ENCODE measurements at places on chromosomes 2 and 18. TPM values are rescaled to one million over a fixed set of nuclear protein-coding genes. Genes with fewer than 3 reads are reported as not detected.

- H3K27ac ChIP-seq, result peak overlapping the region; percentile 58
- peaks cover 56% of the 10 kb centered on the region for H3K36me3 ChIP-seq
- peak overlapping the region; percentile 6 for H3K4me3 ChIP-seq
- H3K27me3 ChIP-seq, result no peaks in the 10 kb centered on the region
- H3K4me1 ChIP-seq, result peaks cover 34% of the 10 kb centered on the region
Measured at GRCh38 chr2:219475697-219476651, 22.7 kb upstream of the GMPPA start.

GRCh38 chr2:127661072-127661649 lies 14.2 kb downstream of the LIMS2 start:
- H3K27me3 ChIP-seq, result no peaks in the 10 kb centered on the region
- H3K4me1 ChIP-seq, result peaks cover 98% of the 10 kb centered on the region
- no peak overlapping the region for H3K4me3 ChIP-seq
- DNase-seq, result peak; percentile 73
- H3K27ac ChIP-seq, result peak overlapping the region; percentile 97
- peaks cover 8% of the 10 kb centered on the region for H3K36me3 ChIP-seq

DNA sequence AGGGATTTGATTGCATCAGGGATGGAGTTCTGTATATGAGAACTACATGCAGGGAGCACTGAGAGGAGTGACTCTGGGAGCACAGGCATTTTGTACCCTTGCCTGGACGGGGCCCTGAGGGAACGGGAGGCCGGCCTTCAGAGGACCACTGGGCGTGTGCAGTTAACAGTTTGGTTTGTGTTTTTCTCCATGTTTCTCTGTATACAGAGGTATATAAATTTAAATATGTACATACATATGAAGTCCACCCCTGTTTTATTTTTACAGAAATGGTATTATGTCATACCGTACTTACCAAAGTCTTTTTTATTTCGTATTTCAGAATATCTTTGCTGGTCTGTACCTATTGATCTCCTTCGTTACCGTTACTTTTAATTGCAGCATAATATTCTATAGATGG lies 111.3 kb downstream of the PTPRM start:
- peaks cover 15% of the 10 kb centered on the region for H3K4me1 ChIP-seq
- H3K36me3 ChIP-seq, result no peaks in the 10 kb centered on the region
- no peak overlapping the region for H3K4me3 ChIP-seq
- H3K27me3 ChIP-seq, result no peaks in the 10 kb centered on the region
- no peak for DNase-seq

GRCh38 chr2:134773335-134773734 lies 54.5 kb upstream of the TMEM163 start:
- H3K27ac ChIP-seq, result no peak overlapping the region
- no peak overlapping the region for H3K4me3 ChIP-seq
- DNase-seq, result no peak
- H3K4me1 ChIP-seq, result no peaks in the 10 kb centered on the region
- no peaks in the 10 kb centered on the region for H3K36me3 ChIP-seq

The NYAP2 gene
- not detected for total RNA-seq

The C1QL2 gene
- not detected for total RNA-seq
